NCI-H2081 treated with DMSO at 0.1 percent for 48 hours (cell line): ENCODE measurements at places on chromosomes 4 and X.

DNA sequence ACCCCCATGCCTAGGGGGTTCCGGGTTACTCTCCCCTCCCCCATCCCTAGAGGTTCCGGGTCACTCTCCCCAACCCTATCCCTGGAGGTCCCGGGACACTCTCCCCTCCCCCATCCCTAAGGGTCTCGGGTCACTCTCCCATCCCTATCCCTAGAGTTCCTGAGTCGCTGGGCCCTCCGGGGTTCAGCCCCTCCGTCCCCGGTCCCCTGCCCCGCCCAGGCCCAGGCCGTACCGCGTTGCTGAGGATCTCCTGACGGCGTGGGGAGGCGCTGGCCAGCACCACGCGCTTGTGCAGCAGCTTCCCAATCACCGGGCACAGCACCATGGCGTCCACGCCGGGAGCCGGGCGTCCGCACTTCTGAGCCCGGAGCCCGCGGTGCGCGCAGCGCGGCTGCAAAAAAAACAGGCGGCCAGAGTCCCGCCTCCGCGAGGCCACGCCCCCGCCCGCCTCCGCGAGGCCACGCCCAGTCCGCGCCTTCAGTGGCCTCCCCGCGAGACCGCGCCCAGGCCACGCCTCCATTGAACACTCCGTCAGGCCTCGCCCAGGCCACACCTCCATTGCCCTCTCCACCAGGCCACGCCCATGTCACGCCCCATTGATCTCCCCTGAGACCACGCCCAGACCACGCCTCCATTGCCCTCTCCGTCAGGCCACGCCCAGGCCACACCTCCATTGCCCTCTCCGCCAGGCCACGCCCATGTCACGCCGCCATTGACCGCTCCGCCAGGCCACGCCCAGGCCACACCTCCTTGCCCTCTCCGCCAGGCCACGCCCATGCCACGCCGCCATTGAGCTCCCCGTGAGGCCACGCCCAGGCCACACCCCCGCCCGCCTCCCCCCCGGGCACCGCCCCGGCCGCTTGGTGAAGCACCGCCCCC, at the start of gene ASMTL:
ASMTL (minus strand) TSS at position 394 of the 879 bp plus-strand sequence; CDS start at position 325, 69 bp downstream.
- DNase-seq: no peak

- no peak for DNase-seq
Measured at GRCh38 chr4:40553995-40554394, 75.7 kb downstream of the RBM47 start.

DNA sequence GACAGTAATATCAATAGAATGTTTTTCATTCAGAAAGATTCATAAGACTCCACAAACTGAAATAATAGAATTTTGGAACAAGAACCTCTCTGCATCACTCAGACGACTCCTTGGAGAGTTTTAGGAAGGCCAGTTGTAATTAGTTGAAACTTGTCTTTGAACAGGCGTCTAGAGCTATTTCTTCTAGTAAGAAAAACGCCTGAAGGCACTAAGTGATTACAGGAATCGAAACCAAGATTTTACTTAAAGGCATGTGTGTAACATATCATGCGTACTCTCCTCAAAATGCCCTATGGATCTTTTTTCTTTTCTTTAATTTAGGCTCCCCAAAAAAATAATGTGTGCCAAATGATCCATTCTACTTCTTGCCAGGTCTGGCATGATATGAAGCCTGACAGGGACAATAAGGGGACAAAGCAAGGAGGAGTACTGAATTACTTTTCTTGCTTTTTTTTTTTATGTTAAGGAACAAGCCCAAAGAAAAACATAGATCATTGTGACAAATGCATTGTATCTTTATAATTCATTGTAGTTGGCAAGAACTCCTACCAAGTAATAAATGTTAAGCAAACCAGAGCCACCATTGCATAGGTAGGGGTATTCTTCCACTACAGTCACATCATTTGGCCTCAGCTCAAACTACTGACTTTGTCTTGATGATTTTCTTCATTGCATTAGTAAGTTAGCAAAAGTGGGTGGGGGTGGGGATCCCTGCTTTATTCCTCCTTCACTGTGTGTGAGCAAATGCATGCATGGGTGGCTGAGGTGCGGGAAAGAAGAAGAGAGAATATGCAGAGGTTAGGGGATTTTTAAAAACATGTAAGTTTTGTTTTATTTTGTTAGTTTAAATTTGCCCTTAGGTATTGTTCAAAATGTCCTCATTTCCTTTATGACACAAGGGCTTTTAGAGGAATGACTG, 79.9 kb upstream of the ATOH1 start:
- DNase-seq: no peak

DNA sequence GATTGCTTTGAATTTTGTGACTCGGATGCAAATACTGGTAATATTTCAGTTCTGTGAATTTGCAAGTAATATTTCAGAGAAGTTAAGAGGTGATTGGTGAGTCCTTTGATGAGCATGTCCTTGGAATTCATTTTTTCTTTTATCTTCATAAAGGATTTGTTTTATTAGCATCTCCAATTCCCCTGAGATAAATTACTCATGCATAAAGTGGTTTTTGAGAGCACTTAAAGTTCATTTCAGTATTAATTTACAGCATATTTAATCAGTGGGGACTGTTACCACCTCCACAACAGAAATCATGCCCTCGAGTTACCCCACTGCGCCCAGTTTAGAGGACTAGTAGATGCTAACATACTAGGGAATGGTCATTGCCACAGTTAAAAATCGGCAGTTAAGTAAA, 65.0 kb downstream of the ZFX start:
- DNase-seq: no peak

DNA sequence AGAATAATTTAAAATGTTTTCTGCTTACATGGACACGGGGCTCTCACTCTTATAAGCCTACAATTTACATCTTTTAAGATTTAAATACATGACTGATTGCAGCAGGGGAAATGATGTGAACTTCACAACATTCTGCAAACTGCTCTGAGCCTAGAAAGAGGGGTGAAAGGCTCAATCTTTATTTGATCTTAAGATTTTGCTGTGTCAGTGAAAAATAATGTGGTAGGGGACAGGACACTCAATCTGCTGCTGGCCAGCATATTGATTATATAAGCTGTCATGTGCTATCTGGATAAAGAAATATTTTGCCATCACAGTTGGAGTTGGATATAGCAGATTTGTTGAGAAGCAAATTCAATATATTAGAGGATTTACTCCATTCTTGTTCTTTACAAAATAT, 2210.5 kb downstream of the PCDH7 start:
- DNase-seq: no peak

DNA sequence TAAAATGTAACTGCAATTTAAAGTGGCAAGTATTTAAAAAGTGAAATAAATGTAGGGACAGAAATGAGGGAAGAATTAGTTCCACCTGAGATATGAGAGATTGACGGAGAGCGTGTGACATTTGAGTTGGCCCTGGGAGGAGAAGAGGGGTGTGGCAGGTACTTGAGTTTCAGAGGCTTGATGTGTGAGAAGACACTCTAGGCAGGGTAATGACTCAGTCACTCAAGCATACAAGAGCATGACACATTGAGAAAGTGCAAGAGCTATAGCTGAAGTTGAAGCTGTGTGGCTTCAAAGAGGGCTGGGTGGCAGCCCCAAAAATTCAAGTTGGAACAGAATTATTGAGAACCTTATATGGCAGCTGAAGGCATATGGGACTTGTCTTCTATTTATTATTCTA, 420.5 kb downstream of the SLITRK2 start:
- DNase-seq: no peak

GRCh38 chr4:28248269-28248668, 1387.6 kb downstream of the STIM2 start:
- no peak for DNase-seq

DNA sequence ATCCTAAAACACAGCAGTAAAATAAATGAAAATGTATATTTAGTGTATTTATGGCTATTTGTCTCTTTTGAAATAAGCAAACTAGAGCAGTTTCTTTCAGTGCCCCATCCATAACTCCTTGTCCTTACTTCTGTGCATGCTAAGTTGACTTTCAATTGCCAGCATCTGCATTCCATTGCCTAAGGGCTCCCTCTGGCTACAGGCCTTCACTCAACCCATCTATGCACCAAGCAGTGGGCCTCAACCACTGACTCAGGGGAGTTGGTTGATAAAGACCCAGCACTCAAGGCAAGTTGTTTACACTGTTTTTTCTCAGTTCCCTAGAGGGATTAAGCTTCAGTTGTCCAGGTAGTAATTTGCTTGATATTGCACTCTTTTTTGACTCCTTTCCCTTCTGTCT, 265.7 kb downstream of the IQCM start:
- no peak for DNase-seq

DNA sequence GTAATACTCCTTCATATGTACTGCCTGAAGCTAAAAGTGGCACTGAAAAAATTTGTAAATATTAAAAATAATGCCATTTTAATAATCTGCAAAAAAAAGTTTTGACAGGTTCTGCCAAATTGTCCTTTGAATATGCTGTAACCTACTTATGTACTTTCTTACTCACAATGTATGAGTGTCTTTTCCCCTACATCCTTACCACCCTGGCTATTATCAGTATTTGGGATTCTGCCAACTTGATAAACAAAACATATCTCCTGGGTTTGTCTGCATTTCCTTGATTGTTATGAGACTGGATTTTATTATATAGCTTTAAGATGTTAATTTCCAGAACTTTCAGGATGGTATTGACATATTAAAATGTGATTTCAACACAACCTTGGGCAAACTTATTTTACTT, 187.9 kb downstream of the CHM start:
- DNase-seq: no peak

- DNase-seq: no peak
Measured at GRCh38 chr4:69124941-69125340, 28.7 kb downstream of the UGT2B7 start.

DNA sequence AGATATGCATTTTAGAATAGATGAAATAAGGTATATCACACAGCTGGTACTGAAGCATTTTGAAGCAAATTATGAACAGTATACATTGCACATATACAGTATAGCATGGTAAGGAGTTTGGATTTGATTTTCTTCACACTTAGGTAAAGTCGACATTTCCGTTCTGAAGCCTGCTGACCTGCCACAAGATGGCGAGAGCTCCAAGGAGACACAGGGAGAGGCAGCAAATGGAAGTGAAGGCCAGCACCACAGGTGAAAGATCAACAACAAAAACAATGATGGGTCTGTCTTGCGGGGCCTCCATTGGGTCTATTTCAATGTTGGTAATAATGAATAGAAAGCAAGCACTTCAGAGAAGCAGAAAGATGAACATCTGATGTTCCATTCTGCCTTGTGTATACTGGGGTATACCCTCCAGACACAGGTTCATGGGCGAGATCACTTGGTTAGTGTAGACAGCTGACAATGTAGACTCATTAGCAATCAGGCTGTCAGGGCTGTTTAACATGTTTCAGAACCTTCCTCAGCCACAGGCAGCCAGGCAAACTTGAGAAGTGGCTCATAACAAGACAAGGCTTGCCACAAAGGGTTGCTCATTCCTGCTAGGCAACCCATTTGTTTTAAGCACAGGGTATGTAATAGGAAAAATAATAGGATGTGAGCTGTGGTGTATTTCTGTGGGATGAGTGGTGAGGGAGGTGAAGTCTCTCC, 21.4 kb upstream of the NOX1 start:
- no peak for DNase-seq

DNA sequence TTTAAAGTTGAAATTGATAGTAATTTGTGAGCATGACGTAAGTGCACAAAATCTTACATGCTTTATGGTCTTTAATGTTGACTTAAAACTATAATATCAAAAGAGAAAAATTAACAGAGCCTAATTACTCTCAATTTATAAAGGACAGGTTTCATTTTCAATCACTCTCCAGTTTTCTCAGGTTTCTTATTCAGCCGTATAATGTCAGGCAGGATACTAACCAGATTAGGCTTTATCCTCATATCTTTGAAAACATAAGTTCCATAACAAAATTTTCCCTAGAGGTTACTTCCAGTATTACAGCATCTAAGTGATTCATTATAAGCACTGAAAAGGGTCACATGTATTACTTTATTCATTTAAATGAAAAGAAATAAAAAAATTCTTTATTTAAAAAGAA, 492.1 kb downstream of the PACRGL start:
- DNase-seq: no peak

DNA sequence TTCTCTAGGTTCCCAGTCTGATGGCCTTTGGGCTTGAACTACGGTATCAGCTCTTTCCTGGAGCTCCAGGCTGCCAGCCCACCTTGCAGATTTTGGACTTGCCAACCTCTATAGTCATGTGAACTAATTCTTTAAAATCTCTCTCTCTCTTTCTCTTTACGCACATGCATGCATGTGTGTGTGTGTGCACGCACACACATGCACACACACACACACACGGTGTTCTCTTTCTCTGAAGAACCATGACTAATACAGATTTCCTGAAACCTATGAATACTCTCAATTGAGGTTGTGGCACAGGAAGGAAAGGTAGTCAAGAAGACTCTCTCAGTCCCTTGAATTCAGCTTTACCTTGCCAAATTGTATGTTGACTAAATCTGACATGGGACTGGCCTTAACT, 6.2 kb upstream of the ZCCHC13 start:
- no peak for DNase-seq
